ENCODE measurements at places on chromosomes 7 and 10. TPM values are rescaled to one million over a fixed set of nuclear protein-coding genes. Genes with fewer than 3 reads are reported as not detected.

DNA sequence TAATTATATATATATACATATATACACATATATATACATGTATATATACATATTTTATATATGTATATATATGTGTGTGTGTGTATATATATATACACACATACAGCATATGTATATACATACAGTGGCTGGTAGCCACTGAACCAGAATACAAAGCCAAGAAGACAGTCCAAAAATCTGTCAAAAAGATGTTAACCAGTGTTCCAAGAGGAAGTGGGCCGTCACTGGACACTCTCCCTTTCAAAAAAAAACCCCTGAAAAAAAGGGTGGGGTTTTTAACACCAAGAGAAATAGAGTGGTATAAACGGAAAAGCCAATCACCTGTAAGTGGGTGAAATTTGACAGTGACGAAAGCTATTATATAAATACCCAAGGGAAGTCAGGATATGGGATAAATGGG lies 31.1 kb upstream of the C1GALT1 start:
- DNase-seq = no peak

- DNase-seq = no peak
These were observed 227.4 kb downstream of the CELF2 start for GRCh38 chr10:11245095-11245479.

DNA sequence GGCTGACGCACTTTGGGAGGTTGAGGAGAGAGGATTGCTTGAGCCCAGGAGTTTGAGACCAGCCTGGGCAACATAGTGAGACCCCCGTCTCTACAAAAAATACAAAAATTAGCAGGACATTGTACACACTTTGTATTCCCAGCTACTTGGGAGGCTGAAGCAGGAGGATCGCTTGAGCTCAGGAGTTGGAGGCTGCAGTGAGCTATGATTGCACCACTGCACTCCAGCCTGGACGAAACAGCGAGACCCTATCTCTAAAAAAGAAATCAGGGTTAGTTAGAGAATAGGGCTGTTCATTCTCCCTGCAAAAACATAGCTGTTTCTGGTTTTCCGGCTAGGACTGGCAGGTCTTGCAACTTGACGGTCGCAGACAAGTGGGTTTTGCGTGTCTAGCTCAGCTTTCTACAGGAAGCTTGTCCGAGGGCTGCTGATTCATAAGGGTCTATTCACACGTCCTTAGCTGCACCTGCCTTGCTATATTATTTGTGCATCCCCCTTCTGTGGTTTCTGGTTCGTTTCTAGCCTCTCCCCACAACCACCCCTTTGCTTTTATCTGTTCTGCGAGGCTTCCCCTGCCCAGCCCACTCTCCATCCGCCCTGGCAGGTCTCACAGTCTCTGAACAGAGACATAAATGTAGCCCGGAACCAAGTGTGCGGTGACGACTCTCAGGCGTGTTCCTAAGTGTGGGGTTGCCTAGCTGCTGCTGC lies 10.7 kb downstream of the AMZ1 start:
- DNase-seq = no peak

DNA sequence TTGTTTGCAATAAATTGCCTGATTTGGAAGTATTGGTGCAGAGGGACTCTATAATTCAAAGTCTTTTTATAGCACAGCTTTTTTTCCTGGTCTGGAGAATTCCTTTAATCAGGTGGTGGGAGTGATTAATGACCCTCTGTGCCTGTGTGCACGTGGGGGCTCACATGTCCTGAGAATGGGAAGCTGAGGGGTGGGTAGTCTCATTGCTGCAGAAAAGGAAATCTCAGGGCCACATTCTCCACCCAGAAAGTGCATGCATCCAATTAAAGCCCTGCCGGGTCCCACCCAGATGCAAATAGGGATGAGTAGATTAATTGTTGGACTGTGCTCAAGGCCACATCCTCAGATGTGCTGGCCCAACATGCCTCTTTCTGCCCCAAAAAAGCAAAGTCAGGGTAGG lies 324.7 kb downstream of the CXCL12 start:
- no peak for DNase-seq

- no peak for DNase-seq
These were observed 18.8 kb downstream of the NT5C3A start for GRCh38 chr7:33043501-33044400.

Gene CALML5
- total RNA-seq = not detected

Gene SLC13A1
- not detected for total RNA-seq

Gene SKIDA1
- total RNA-seq = 0.34 TPM

DNA sequence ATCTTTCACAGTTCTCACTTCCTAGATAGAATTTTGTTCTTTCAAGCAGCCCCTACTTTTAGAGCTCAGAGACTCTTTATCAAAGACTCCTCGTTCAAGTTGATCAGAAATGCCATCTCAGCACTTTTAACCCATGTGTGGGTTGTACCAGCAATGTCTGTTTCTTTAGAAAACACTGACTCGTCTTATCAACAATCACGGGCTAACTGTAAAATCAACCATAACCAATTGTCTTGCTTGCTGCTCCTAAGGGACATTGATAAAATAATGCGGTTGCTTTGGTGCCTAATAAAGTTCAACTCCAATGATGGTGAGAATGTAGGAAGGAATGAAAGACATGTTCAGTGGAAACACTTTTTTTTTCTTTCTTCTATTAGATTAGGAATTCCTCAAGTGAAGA lies 12.9 kb upstream of the CDK6 start:
- DNase-seq = no peak

DNA sequence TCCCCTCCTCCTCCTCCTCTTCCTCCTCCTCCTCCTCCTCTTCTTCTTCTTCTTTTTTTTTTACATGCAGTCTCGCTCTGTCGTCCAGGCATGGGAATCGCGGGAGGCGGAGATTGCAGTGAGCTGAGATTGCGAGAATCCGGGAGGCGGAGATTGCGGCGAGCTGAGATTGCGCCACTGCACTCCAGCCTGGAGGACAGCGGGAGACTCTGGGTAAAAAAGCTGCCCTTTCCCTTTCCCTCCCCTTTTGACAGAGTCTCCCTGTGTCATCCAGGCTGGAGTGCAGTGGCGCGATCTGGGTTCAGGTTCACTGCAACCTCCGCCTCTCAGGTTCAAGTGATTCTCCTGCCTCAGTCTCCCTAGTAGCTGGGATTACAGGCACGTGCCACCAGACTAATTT lies 168.1 kb upstream of the MALRD1 start:
- no peak for DNase-seq

GRCh38 chr10:12960334-12960898 lies 41.1 kb downstream of the CCDC3 start:
- DNase-seq = no peak

- no peak for DNase-seq
These were observed 526.6 kb downstream of the ZNF33B start for GRCh38 chr10:42111661-42112330.

DNA sequence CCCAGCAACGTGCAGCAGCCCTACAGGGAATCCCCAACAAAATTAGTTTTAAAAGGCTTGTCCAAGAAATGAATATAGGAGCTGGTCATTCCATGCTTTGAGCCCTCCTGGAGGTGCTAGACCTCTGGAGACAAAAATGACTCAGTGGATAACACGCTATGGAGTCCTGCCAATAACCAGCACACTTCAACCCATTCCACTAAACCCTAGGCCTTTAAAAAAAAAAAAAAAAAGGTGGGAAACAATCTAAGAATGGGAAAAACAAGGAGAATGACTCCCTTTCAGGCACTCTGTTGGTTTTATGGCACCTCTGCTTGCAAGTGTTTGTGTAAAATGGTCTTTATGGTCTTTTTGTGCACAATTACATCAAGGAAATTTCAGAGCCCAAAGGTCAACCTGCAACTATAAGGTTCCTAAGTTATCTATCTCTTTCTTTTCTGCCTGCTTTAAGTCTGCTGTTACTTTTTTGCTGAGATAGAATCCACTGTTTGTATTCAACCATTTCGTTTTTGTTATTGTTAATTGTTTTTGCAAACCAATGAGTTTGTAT lies 21.3 kb downstream of the AVL9 start:
- DNase-seq = no peak

Gene SSC4D
- 1.1 TPM for total RNA-seq

Gene IL15RA
- 10.5 TPM for total RNA-seq

DNA sequence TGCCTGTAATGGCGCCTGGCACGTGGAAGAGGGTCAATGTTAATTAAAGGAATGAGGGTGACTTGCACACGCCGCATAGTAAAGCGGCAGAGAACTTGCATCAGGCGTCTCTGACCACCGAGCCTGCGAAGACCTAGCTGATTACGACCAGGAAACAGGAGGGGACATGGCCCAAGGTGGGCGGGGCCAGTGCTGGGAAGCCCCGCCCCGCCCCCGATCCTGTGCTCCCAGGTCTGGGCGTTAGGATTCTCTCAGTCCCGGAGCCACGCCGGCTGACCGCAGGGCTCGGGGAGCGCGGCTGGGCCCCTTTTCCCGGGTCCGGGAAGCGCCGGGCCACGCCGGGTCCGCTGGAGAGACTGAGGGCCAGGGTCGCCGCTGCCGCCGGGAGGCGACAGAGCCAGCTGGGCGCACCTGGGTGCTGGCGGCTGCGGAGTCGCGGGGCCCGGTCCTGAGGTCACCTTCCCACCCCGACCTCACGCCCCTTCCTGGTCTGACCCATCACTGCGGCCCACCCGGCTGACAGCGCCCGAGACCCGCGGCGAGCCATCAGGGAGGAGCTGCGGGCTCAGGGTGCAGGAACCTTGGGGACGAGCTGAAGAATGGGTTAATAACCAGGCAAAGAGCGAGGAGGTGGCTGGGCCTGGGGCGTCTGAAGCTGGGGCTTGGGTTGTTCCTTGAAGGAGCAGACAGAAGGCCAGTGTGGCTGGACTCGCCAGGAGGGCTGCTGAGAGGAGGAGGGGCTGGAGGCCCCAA lies 23.0 kb upstream of the GRID1 start:
- no peak for DNase-seq

DNA sequence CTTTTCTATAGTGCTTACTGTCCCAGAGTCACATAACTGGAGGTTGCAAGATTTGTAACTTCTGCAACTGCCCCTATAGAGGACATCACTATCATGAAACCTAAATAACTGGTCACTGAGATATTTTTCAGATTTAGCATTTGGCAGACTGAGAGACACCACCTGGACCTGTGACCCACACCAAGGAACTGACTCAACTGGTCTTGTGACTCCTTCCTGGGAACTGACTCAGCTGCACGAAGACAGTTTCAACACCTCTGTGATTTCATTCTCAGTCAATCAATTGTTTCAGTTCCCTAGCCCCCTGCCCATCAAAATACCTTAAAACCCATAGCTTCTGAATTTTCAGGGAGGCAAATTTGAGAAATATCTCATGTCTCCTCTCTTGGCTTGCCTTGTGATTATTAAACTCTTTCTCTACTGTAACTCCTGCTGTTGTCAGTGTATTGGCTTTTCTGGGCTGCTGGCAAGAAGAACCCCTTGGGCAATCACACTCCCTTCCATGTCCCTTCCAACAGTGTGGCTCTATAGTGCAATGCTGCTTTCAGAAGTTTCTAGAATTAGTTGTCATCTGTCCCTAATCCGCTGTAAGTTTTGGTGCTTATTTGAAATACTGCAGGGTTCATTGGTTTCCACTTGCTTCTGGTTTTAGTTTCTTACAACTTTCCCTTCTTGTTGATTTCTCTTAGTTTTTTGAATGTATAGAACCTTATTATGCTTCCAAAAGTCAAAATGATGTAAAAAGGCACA lies 127.8 kb upstream of the ADCY1 start:
- no peak for DNase-seq

- no peak for DNase-seq
These were observed 61.4 kb upstream of the SKAP2 start for GRCh38 chr7:26925768-26926167.

GRCh38 chr10:105252911-105253310 lies 611.8 kb downstream of the SORCS3 start:
- DNase-seq = no peak

DNA sequence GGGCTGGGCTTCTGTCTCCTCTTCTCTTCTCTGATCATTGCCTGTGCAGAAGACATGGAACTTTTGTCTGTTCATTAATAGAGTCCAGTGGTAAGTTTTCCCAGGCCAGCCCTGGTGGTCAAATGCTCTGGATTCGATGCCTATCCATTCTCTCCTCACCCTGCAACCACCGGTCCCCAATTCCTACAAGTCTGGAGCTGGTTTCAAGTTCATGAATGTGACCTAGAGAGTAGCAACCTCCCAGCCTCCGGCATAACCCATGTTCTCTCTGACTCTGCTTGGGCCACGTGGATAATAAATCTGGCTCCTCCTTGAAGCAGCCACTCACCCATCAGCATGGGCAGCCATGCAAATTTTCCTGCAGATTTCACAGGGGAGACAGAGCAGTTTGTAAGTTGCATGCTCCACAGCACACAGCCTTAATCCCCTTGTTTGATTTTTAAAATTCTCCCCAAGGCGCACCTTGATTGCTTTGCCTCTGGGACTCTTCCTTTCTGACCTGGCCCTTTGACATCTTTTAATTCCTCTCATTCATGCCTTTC lies 37.3 kb upstream of the PDZD8 start:
- no peak for DNase-seq

DNA sequence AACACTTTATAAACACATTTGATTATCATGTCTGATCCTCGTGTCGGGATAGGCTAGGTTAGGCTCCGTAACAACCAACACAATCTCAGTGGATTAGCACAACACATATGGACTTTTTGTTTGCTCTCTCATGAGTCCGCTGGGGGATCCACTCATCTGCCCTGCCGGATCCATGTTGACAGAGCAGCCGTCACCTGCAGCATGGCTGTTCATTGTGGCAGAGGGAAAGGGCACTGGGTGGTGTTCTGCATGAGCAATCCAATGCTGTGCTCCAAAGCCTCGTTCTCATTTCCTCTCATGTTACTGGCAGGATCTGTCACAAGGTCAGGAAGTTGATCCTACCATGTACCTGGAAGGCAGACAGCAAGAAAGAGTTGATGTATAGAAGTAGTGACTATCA lies 62.5 kb upstream of the RAPGEF5 start:
- no peak for DNase-seq

Gene MMP21
- total RNA-seq = not detected

DNA sequence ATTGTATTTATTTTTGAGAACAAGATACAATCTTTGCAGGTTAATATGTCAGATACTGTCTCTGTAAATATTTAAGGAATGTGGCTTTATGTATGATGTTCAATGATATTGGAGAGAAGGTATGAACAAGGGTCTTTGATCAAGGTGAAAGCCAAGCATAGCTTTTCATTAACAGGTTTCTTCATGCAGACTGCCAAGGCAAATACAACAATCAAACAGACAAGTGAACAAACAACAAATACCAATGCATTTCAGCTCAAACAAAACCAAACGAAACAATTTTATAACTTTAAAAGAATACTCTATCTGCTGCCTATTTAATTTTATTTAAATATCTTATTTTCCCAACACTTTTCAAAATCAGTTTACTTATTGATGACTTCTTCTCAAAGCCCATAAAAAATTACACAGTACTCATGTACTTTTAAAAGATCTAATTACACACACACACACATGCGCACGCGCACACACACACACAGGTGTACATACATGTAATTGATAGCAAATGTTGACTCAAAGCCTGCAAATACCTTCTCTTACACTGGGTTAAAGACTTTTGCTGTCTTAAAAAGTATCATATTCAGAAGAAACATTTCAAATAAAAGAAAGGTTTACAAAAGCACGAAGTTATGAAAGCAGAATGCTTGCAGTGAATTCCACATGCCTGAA lies 201.1 kb upstream of the CCDC6 start:
- DNase-seq = no peak

Gene FRMPD2
- total RNA-seq = 0.30 TPM
